NCI-H2081 treated with DMSO at 0.1 percent for 48 hours (cell line): ENCODE measurements at places on chromosomes 13 and 19.

GRCh38 chr19:35248310-35249145 is at the start of gene LSR:
TSS of gene LSR (plus strand) at chr19:35249002. CDS start at chr19:35249023, 21 bp downstream.
- peak; percentile 55 for DNase-seq

GRCh38 chr19:46303691-46304397 is 7.0 kb downstream of the HIF3A start:
- DNase-seq = no peak

DNA sequence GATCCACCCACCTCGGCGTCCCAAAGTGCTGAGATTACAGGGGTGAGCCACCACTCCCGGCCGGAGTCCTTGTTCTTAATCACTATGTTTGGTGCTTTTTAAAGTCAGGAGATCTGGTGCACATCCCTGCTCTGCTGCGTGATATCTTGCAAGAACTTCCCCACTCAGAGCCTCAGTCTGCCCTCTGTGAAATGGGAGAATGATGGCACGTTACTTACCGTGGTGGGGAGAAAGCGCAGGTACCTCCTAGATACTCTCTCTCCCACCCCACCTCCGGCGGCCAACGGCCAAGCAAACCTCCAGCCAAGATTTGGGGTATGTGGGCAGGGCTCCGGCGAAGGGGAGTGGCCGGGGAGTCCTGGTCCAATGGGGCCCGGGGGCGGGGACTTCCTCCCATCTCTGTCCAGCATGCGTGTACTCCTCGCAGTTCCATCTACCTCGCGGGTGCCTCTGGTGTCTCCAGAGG is at the start of gene RYR1:
Gene RYR1, plus strand, starts transcription at position 424 of the 466 bp plus-strand sequence. CDS start 139 bp downstream, outside the sequence.
- DNase-seq = no peak

- no peak for DNase-seq
Measured at GRCh38 chr13:97387890-97388289, 46.1 kb upstream of the RAP2A start.

DNA sequence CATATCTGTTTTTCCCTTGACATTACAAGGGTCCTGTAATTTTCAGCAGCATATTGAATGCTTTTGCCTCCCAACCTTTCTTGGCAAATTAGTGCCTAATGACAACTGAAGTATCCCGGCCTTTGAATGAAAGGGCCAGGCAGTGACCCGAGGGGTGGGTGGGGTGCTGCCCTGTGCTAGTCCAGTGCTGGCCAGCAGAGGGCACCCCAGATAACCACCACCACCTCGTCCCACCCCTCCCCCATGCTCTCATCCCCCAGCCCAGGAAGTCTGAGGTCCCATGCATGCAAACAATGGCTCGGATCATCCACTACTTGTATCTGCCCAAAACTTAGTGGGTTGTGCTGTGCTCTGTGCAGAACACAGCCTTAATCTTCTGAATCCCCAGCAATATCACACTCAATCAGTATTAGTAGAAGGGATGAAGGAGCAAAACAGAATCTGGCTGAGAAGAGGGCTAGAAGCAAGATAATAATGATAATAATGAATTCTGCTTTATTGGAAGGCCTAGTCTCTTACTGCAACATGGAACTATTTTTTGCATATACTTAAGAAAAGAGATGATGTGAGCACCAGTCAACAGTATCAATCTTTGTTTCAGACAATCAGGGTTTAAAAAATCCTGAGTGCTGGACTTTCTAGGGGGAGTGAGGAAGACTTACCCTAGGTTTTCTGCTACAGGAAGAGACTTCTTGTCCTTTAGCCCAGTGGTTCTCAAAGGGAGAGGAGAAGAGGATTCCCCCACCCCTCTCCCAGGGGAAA is 3.8 kb downstream of the ATP12A start:
- DNase-seq = no peak

DNA sequence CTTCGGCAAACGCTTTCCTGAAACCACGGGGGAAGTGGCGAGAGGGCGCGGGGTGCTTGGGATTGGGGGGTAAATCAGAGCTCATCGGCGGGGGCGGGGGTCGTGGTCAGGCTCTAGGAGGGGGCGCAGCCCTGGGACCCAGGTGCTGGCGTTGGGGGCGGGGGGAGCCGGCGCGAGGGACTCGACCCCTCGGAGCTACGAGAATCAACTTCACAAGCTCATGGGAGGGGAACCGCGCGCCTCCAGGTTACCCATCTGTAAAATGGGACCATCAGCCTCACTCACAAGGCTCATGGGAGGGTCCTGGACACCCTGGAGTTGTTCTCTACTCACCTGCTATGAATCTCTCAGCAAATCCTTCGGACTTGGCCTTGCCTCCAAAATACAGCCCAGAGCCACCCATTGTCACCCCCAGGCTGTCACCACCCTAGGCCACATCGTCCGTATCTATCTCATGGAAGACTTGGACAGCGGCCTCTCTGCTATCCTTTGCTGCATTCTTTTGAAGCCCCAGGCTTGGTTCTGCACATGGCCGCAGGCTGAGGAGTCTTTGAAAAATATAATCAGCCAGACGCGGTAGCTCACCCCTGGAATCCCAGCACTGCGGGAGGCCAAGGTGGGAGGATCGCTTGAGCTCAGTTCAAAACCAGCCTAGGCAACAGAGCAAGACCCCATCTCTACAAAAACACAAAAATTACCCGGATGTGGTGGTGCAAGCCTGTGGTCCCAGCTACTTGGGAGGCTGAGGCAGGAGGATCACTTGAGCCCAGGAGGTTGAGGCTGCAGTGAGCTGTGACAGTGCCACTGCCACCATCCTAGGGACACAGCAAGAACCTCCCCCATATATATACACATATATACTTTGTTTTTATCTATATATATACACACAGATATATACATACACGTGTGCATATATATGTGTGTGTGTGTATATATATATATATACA is 939 bp upstream of the RANBP3 start:
- no peak for DNase-seq
